Cerebellar nuclear complex (tissue), 1 donor: ENCODE measurements at places on chromosomes 4 and X.

GRCh38 chr4:147318586-147318985, 162.3 kb upstream of the EDNRA start:
- no peak for DNase-seq

DNA sequence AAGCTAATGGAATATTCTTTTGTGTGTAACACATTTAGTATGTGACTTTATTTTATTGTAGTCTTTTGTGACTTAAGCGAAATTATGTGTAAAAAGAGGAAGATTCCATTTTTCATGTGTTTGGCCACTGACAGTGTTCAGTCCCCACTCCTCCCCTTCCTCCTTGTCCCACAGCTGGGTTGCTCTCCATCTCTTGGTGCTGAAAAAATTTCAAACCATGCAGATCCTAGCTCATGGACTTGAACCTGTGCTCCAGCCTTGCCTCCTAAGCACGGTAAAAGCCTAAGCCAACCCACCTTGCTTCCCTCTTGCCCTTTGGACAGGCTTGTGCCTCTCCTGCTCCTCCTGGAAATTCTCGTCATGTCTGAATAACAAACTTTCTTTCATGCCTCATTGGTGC, 2008.5 kb upstream of the TENM3 start:
- DNase-seq: no peak

- DNase-seq: no peak
These were observed 75.7 kb downstream of the ZFX start for GRCh38 chrX:24225265-24225664.

GRCh38 chr4:2793586-2794485, 951 bp downstream of the SH3BP2 start:
- DNase-seq: no peak

DNA sequence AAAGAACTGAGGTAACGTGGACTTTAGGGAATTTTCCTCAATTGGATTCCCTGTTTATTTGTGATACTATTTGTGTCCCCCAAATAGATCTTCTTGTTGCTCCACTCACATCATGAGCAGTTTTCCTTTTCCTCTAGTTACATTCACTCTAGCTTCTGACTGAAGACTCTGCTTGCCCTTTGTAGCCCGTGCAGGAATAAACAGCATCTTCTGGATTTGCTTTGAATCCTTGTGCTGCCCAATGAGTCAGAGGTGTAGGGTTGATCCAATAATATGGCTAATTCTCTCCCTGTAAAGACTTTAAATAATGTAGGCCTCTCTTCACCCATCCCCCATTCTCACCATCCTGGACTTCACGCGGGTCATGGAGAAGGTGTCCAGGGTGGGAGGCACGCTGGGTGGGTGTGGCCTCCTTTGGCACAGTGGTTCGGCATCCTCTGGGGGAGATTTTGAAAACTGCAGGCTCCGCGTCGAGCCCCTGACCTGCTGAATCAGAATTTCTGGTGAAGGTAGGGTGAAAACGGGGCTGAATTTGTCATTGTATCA, 9.0 kb downstream of the HAND2 start:
- DNase-seq: no peak

GRCh38 chrX:97479106-97479890, 595.6 kb downstream of the RPA4 start:
- no peak for DNase-seq

GRCh38 chr4:13527981-13528820, 16.1 kb downstream of the NKX3-2 start:
- DNase-seq: no peak

- DNase-seq: no peak
These were observed 26.4 kb upstream of the PGM2 start for GRCh38 chr4:37799941-37800554.

GRCh38 chr4:151766691-151767090, 5.9 kb upstream of the GATB start:
- DNase-seq: no peak

DNA sequence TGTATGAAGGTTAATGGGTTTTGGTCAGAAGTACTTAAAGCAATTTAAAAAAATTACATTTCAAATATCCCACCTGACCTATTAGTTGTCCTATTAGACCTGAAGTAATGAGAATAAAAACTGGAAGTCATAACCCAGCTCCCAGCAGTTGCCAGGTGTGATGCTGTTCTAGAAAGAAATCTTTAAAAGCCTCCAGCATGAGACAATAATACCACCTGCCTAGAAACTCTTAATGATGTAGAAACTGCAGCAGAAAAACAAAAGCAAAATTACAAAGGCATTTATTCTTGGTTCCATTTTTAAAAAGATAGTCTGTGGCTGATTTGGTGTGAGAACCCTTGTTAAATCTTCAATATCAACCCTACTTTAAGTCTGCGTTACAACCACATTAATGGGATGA, 1137.7 kb upstream of the TENM3 start:
- no peak for DNase-seq

- no peak for DNase-seq
These were observed 56.2 kb downstream of the LRRC66 start for GRCh38 chr4:51963841-51964517.

DNA sequence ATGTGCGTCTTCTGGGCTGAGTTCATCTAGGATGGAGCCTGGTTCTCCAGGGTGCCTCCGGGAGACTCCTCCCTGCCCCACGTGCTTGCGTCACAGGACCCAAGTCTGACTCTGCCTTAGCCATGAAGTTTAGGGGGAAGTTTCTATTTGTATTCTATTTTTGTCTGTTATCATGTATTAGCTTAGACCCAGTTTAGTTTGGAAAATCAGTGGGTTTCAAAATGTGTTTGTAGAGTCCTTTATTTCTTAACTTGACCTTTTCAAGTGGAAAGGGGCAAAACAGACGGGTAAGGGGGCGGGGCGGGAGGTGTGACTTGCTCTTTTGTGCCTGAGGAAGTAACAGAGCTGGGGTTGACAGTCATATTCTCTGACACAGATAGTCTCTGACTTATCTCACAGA, 86.0 kb downstream of the HTT start:
- DNase-seq: no peak

- DNase-seq: no peak
These were observed 294.2 kb upstream of the FTHL17 start for GRCh38 chrX:31366041-31366440.

- DNase-seq: no peak
These were observed 163.1 kb downstream of the ARAP2 start for GRCh38 chr4:36081185-36081584.

DNA sequence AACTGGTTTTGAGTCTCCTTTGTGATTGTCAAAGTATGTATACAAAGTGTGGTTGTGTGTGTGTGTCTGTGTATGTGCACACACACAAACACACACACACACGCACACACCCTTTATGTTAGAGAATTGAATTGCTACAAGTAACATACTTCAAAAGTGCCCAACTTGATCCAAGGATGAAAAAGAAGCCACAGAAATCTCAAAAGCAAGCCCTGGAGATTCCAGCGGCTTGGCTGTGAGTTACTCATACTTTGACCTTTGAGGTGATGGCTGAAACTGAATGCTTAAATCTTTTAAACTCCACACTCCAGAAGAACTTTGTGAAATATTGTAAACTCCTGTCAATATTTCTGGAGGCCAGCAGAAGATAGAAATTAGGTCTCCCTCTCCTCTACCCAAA, 168.4 kb upstream of the NRK start:
- no peak for DNase-seq

GRCh38 chr4:125849869-125850268, 535.1 kb downstream of the FAT4 start:
- DNase-seq: no peak

- DNase-seq: no peak
These were observed 184.2 kb upstream of the CTSO start for GRCh38 chr4:156137679-156138473.

- DNase-seq: no peak
These were observed 144.6 kb downstream of the SH3KBP1 start for GRCh38 chrX:19742826-19743225.
